ENCODE measurements at places on chromosomes 11 and 22. TPM values are rescaled to one million over a fixed set of nuclear protein-coding genes. Genes with fewer than 3 reads are reported as not detected.

Gene IGF2
- 20.1 TPM for total RNA-seq

Gene GLYAT
- total RNA-seq = not detected

DNA sequence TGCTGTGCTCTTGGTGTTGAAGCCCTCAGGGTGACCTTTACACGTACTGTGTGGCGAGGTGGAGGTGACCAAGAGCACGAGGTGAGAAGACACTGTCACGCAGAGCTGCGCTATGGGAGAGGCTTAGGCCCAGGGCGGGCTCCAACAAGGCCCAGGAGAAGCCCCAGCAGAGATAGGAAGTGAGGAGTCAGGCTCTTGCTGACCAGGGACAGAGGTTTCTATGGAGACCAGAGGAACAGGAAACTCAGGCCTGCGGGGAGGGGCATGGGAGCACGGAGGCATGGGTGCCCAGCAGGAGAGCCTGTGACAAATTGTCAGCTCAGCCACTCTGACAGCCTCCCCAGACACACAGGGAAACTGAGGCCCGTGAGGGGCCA is 15.8 kb downstream of the DGKZ start:
- no peak for DNase-seq
- peak overlapping the region; percentile 10 for H3K27ac ChIP-seq
- no peaks in the 10 kb centered on the region for H3K27me3 ChIP-seq
- H3K36me3 ChIP-seq = no peaks in the 10 kb centered on the region

GRCh38 chr11:35714882-35715627 is 52.5 kb downstream of the TRIM44 start:
- no peak overlapping the region for H3K4me3 ChIP-seq
- H3K27ac ChIP-seq = no peak overlapping the region
- H3K4me1 ChIP-seq = no peaks in the 10 kb centered on the region

GRCh38 chr11:1218256-1218787 is 4.5 kb upstream of the MUC5B start:
- H3K27ac ChIP-seq = no peak overlapping the region
- H3K27me3 ChIP-seq = peaks cover 34% of the 10 kb centered on the region
- H3K36me3 ChIP-seq = no peaks in the 10 kb centered on the region
- H3K4me3 ChIP-seq = no peak overlapping the region
- DNase-seq = no peak
- H3K4me1 ChIP-seq = no peaks in the 10 kb centered on the region

DNA sequence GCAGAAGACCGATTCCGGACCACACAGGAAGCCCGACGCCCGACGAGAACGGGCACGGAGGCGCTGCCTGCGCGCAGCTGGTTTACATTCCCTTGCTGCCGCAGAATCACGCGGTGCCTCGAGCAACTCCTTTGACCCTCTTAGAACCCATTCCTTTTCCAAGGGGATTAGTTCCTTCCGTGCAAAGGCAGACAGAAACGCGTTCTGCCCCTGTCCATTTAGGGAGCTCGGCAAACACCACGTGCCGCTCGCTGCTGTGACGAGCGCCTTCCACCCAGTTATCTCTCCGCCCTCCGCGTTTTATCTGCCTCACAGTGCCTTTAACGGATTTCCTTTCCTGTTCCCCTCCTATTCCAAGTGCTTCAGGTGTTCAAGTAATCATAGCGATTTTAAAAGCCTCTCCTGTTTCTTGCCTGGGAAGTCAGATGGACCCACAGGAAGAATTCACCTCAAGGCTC is 24.1 kb upstream of the MICAL3 start:
- peak overlapping the region; percentile 58 for H3K27ac ChIP-seq
- no peak overlapping the region for H3K4me3 ChIP-seq
- no peaks in the 10 kb centered on the region for H3K27me3 ChIP-seq
- H3K36me3 ChIP-seq = no peaks in the 10 kb centered on the region
- no peak for DNase-seq

Measured in neural crest cell (in vitro differentiated cells).